Testis (tissue), 5 donors: ENCODE measurements at places on chromosomes 6 and 20. TPM values are rescaled to one million over a fixed set of nuclear protein-coding genes. Genes with fewer than 3 reads are reported as not detected.

The MCHR2 gene
- polyA plus RNA-seq: 0.83 TPM

The PTPRK gene
- 9.1 TPM for polyA plus RNA-seq

GRCh38 chr6:89961481-89961880, 67.2 kb downstream of the GJA10 start:
- no peaks in the 10 kb centered on the region for H3K4me1 ChIP-seq
- no peak for DNase-seq
- H3K4me3 ChIP-seq: no peak overlapping the region
- no peak overlapping the region for H3K27ac ChIP-seq
- H3K27me3 ChIP-seq: no peaks in the 10 kb centered on the region

GRCh38 chr20:3652221-3652620, 11.0 kb downstream of the GFRA4 start:
- no peak overlapping the region for H3K4me3 ChIP-seq
- no peaks in the 10 kb centered on the region for H3K27me3 ChIP-seq
- H3K27ac ChIP-seq: no peak overlapping the region
- peaks cover 5% of the 10 kb centered on the region for H3K4me1 ChIP-seq
- no peak for DNase-seq
- no peaks in the 10 kb centered on the region for H3K36me3 ChIP-seq

GRCh38 chr6:19597809-19598320, 239.3 kb upstream of the ID4 start:
- H3K4me3 ChIP-seq: no peak overlapping the region
- no peaks in the 10 kb centered on the region for H3K27me3 ChIP-seq
- no peaks in the 10 kb centered on the region for H3K4me1 ChIP-seq
- no peak overlapping the region for H3K27ac ChIP-seq

DNA sequence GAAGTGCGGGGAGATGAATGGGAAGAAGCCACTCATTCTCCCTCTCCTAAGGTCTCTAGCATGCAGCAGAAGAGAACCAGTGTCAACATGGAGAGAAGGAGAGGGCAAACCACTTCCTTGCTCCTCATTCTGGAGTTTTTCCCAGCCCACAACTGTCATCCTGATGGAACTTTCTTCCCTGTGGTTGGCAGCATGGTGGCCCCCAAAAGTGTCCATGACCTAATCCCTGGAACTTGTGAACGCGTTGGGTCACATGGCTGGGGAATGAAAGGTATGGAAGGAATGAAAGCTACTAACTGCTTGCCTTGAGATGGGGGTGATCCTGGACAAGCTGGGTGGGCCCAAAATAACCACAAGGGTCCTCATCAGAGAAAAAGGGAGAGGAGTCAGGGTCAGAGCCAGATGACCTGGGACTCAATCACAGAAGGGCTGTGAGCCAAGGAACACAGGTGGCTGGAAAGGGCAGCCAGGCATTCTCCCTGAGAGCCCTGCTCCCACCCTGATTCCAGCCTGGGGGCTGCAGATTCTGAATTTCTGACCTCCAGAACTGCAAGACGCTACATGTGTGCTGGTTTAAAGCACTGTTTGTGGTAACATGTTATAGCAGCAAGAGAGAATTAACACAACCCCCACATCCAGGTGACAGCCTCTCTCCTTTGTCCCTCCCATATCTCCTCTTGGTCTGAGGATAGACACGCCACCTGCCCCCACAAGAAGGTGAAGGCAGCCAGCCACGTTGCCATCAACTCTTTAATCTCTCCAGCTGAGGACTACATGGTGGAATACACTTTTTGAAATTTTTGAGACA, 63.2 kb downstream of the PYGB start:
- H3K27me3 ChIP-seq: no peaks in the 10 kb centered on the region
- no peaks in the 10 kb centered on the region for H3K36me3 ChIP-seq
- H3K4me3 ChIP-seq: no peak overlapping the region
- peaks cover 21% of the 10 kb centered on the region for H3K4me1 ChIP-seq
- peak overlapping the region; percentile 12 for H3K27ac ChIP-seq
